ENCODE measurements at places on chromosomes 12 and 14. TPM values are rescaled to one million over a fixed set of nuclear protein-coding genes. Genes with fewer than 3 reads are reported as not detected.

- H3K4me3 ChIP-seq: no peak overlapping the region
- H3K27me3 ChIP-seq: no peaks in the 10 kb centered on the region
- no peaks in the 10 kb centered on the region for H3K36me3 ChIP-seq
- no peak overlapping the region for H3K27ac ChIP-seq
- H3K4me1 ChIP-seq: peaks cover 2% of the 10 kb centered on the region
- no peak for DNase-seq
Measured at GRCh38 chr12:19710811-19711793, 271.8 kb downstream of the AEBP2 start.

DNA sequence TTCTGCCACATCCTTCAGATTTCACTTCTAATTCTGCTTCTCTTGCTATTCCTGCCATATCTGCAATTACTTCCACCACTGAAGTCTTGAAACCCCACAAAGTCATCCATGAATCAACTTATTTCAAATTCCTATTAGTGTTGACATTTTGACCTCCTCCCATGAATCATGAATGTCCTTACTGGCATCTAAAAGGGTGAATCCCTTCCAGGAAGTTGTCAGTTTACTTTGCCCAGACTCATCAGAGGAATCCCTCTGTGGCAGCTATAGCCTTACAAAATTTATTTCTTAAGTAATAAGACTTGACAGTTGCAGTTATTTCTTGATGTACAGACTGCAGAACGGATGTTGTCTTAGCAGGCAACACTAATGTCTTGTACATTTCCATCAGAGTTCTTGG lies 162.9 kb downstream of the PCNX1 start:
- H3K4me1 ChIP-seq: peaks cover 11% of the 10 kb centered on the region
- DNase-seq: no peak
- H3K4me3 ChIP-seq: no peak overlapping the region

GRCh38 chr14:30608533-30609006 lies 13.5 kb upstream of the SCFD1 start:
- no peaks in the 10 kb centered on the region for H3K4me1 ChIP-seq
- no peaks in the 10 kb centered on the region for H3K27me3 ChIP-seq
- DNase-seq: no peak
- no peak overlapping the region for H3K4me3 ChIP-seq
- no peak overlapping the region for H3K27ac ChIP-seq

DNA sequence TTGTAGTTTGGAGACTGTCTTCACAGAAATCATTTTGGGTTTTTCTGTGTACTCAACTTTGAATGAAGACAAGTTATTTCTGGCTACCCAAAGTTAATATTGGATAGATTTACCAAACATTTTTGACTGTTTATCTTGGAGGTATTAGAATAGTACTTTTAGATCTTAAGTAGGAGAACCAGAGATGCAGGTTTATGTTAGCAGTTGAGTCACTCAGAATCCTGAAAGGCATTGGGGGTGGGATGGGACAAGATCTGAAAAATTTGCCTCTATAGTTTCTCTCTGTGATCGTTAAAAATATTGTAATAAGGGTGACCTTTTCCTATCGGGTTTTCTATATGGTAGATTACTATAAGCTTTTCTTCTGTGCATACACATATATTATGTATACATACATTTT lies 112.3 kb downstream of the TTC6 start:
- no peak overlapping the region for H3K4me3 ChIP-seq
- H3K27ac ChIP-seq: no peak overlapping the region
- no peaks in the 10 kb centered on the region for H3K27me3 ChIP-seq
- H3K4me1 ChIP-seq: no peaks in the 10 kb centered on the region
- no peaks in the 10 kb centered on the region for H3K36me3 ChIP-seq

GRCh38 chr12:55827806-55828205 lies 1.6 kb downstream of the DNAJC14 start:
- H3K27ac ChIP-seq: peak overlapping the region; percentile 58
- peak overlapping the region; percentile 96 for H3K4me3 ChIP-seq

DNA sequence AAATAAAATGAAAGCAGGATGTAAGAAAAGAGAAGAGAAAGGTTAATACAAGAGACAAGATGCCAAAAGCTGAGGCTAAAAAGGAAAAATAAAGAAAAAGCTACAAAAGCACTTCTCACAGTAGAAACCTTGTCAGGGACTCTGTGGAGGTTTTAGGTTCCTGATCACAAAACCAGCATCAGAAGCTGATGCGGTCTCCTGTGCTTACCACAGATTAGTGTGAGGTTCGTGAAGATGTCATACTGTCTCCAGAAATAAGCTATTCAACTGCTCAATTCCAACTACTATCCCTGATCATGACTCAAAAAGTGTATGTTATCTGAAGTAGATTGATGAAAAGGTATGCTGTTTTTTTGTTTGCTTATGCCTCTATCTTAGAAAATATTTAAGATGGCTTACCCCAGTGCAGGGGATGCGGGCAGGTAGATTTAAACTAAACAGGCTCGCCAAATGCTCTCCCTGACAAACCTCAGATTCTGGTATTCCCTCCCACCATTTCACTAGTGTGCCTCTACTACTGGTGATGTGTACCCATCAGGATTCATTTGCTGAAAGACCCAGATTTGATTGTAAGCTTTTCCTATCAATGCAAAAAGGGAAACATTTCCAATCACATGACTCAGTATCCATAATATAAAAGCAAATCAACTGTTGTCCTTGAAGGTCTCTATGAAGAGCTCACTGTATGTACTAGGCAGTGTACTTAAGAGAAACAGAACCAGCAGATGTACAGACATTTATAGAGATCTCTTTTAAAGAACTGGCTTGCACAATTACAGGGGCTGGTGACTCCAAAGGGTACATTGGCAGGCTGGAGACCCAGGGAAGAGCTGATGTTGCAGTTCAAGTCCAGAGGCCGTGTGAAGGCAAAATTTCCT lies 169.5 kb upstream of the FOXN3 start:
- H3K27ac ChIP-seq: peak overlapping the region; percentile 26
- H3K4me3 ChIP-seq: peak overlapping the region; percentile 6
- no peaks in the 10 kb centered on the region for H3K27me3 ChIP-seq
- H3K36me3 ChIP-seq: peaks cover 76% of the 10 kb centered on the region

- H3K27me3 ChIP-seq: peaks cover 17% of the 10 kb centered on the region
- H3K27ac ChIP-seq: no peak overlapping the region
- H3K4me3 ChIP-seq: no peak overlapping the region
- no peaks in the 10 kb centered on the region for H3K36me3 ChIP-seq
- peaks cover 33% of the 10 kb centered on the region for H3K4me1 ChIP-seq
Measured at GRCh38 chr12:9810671-9811070, 16.6 kb upstream of the KLRF1 start.

DNA sequence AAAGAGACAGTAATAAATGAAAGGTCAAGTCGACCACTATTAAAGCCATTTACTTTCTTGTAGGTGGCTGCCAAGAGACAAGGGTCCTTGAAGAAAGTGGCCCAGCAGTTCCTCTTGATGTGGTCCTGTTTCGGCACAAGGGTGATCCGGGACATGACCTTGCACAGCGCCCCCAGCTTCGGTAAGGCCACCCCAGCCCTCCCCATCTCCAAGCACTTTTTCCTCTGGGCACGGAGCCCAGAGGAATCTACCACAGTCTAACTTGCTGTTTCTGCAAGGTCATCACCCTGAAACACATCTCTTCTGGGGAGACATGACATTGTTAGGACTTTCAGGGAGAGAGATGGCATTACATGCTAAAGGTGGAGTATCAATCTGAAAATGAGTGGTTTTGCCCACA lies 53.8 kb upstream of the RIC8B start:
- no peak for DNase-seq
- no peak overlapping the region for H3K27ac ChIP-seq
- H3K36me3 ChIP-seq: no peaks in the 10 kb centered on the region

DNA sequence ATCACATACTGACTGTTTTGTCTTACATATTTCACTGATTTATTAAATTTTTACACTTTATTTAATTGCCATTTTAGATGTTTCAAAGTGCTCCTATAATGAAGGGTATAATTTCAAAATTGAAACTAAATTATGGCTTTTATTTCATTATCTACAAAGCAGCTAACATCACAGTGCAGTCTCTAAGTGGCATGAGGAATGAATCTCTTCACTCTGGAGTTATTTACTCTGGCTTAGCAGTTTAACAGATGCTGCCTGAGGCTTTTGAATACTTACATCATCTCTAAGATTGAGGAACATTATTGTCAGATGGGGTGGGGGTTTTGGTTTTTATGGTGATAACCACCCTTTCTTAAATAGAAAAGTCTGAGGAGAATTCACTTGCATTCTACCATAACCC lies 386.4 kb downstream of the TRHDE start:
- H3K4me1 ChIP-seq: no peaks in the 10 kb centered on the region
- no peak overlapping the region for H3K4me3 ChIP-seq
- H3K27ac ChIP-seq: no peak overlapping the region
- no peaks in the 10 kb centered on the region for H3K36me3 ChIP-seq

- H3K36me3 ChIP-seq: no peaks in the 10 kb centered on the region
- H3K27me3 ChIP-seq: peaks cover under 1% of the 10 kb centered on the region
- H3K4me3 ChIP-seq: no peak overlapping the region
- H3K4me1 ChIP-seq: no peaks in the 10 kb centered on the region
Measured at GRCh38 chr14:87712396-87713090, 280.4 kb downstream of the GALC start.

DNA sequence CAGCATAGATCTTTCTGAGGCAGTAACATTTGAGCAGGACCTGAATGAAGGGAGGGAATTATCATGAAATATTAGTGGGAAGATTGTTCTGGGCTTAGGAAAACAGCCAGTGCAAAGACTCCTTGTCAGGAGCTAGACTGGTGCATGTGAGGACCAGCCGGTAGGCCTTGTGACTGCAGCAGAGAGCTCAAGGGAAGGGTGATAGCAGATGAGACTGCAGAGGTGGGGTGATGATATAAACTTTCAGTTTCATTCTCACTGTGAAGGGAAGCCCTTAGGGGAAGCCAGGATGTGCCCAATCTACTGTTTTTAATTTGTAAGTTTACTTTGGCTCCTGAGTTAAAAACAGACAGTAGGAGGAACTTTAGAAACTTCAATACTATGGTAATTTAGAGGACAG lies 12.4 kb downstream of the IL22 start:
- peak overlapping the region; percentile 97 for H3K27ac ChIP-seq
- H3K36me3 ChIP-seq: peaks cover 14% of the 10 kb centered on the region
- peak; percentile 75 for DNase-seq
- peak overlapping the region; percentile 56 for H3K4me3 ChIP-seq
- H3K27me3 ChIP-seq: peaks cover 4% of the 10 kb centered on the region

GRCh38 chr12:109461049-109461845 lies 15.9 kb downstream of the KCTD10 start:
- DNase-seq: no peak
- no peaks in the 10 kb centered on the region for H3K27me3 ChIP-seq
- peaks cover 53% of the 10 kb centered on the region for H3K4me1 ChIP-seq
- peaks cover 20% of the 10 kb centered on the region for H3K36me3 ChIP-seq

DNA sequence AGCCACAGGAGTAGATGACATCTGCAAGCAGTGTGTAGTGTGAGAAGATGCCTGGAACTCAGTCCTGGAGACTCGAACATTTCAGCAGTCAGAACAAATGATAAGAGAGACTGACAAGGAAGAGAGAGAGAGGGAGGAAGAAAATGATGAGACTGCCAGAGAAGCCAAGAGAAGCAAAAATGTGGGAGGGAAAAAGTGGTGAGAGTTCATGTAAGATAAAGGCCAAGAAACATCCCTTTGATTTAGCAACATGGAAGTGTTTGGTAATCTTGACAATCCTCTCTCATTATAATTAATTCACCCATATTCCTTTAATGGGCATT lies 42.6 kb downstream of the LIMA1 start:
- H3K36me3 ChIP-seq: peaks cover 2% of the 10 kb centered on the region
- no peaks in the 10 kb centered on the region for H3K27me3 ChIP-seq
- H3K4me3 ChIP-seq: no peak overlapping the region
- DNase-seq: no peak

GRCh38 chr14:70005281-70005805 lies 126.1 kb downstream of the SMOC1 start:
- no peak overlapping the region for H3K27ac ChIP-seq
- peaks cover 4% of the 10 kb centered on the region for H3K4me1 ChIP-seq
- DNase-seq: no peak
- H3K36me3 ChIP-seq: no peaks in the 10 kb centered on the region
- peaks cover 9% of the 10 kb centered on the region for H3K27me3 ChIP-seq
- no peak overlapping the region for H3K4me3 ChIP-seq

The TAS2R30 gene
- total RNA-seq: 2.6 TPM

The PIWIL1 gene
- total RNA-seq: not detected

The PRH2 gene
- not detected for total RNA-seq

The TAS2R31 gene
- 3.0 TPM for total RNA-seq

The C12orf60 gene
- total RNA-seq: 1.00 TPM
